Fibroblast of skin of right biceps (primary cell): ENCODE measurements at places on chromosomes 1 and 21.

DNA sequence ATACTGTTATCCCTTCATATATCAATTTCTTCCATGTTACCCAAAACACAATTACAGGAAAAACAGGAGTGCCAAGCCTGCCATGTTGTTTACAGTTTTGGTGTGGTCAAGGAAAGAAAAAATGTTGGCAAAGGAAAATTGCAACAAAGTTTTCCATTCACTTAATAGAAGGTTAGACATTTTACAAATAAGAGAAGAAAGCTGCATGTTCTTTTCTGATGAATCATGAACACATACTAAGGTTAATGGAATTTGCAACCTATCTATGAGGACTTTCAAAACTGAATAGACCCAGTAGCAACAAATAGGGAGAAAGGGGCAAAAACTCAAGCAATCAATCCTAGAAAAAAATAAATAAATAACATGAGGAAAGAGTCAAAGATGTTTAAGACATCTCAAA lies 556.7 kb downstream of the DPYD start:
- peak; percentile 65 for DNase-seq

DNA sequence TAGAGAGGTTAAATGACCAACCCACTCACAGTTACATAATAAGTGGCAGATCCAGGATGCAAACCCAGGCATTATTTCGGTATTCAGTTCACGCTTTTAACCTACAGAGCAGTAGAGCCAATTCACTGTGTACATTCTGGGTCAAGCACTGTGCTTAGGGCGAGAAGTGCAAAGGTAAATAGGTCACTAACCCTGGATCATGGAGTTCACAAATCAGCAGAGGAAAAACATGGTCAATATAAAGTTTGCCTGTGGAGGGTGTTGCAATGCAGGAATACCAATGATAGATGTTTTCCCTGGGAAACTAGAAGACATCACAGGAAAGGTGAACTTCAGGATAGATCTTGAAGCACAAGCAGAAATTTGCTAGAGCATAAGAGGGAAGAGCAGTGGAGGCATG lies 253.4 kb upstream of the NFIA start:
- no peak for DNase-seq

GRCh38 chr1:200038981-200039848 lies 11.7 kb downstream of the NR5A2 start:
- DNase-seq = peak; percentile 27

DNA sequence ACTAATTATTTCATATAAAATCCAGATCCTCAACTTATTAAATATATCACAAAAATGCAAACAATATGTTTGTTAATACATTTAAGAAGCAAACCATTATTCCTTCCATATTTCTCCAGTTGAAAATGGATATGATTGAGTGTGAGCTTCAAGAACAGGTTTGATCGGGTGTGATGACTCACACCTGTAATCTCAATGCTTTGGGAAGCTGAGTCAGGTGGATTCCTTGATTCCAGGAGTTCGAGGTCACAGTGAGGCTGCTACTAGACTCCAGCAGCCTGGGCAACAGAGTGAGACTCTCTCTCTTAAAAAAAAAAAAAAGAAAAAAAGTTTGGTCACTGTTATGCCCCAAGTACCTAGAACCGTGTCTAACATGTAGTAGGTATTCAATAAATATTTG lies 42.9 kb upstream of the RRP15 start:
- DNase-seq = no peak

DNA sequence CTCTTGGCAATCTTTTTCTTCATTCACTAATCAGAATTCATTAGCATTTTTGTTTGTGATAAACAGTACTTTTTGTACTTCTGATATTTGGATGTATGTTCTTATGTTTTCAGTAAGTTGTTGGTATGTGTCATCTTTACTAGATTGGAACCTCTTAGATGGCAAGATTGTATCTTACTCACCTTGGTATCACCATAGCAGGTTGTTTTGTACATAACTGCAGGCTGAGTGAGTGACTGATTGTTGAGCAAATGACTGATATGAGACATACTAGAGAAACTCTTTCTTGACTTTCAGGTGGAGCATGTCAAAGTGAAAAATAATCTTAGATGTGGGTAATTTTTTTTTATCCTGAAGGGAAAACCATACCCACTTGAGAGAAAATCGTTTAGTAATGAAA lies 173.7 kb downstream of the CLEC20A start:
- DNase-seq = no peak
